ENCODE measurements at places on chromosomes 1 and 21.

DNA sequence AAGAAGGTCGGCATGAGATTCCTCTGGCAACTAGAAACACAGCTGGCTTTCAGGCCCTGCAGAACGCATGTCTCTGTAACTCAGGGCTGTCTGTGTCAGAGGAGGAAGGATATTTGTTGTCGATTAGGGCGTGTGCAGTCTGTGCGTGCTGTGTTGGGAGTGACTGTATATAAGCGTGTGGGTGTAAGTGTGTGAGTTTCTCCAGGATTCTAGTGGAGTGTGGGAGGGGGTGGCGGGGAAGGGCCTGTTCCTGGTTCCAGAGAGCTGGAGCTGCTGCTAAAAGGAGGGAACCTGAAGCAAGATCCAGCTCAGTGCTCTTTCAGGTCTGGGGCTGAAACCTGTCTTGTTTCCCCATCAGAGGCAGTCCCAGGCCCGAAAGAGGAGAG is 74.3 kb downstream of the SLC16A1 start:
- DNase-seq = no peak

- DNase-seq = no peak
Measured at GRCh38 chr1:53511323-53511932, 52.2 kb downstream of the DMRTB1 start.

DNA sequence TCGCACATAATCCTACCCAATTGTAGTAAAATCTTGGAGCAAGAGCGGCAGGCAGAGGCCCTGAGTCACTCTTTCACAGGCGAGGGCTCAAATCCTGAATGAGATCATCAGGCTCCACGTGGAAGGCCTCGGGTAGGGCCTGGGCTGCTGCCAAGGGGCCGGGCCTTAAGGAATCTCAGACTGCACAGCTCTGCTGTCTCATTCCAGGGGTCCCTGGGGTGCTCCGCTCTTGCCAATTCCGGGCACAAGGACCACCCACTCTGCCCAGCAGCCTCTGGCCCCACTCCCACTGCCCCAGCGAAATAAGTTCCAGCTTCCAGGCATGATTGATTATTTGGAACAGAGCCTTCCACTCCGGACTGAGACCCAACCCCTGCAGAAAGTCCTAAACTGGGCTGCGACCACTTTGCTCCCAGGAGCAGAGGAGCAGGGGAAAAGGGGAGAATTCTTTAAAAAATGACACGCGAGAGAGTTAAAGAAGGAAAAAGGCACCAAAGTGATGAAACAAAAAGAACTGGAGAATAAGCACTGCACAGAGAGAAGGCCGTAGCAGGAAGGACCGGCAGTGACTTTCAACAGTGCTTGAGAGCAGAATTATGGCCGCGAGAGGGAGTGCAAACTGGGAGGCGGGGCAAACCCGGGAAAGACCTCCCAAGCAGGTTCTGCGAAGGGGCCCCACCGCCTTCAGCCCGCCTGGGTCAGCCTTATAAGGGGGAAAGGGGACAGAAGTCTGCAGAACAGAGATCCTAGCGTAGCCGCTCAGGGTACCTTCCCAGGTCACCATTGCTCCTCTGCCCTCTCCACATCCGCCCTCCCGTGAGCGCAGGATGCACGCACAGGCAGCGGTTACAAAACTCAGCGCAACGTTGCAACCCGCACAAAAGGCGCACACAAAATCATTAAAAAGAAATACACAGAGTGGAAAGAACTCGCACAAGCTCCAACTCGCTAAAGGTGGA is 2.0 kb downstream of the ADAMTS1 start:
- no peak for DNase-seq

DNA sequence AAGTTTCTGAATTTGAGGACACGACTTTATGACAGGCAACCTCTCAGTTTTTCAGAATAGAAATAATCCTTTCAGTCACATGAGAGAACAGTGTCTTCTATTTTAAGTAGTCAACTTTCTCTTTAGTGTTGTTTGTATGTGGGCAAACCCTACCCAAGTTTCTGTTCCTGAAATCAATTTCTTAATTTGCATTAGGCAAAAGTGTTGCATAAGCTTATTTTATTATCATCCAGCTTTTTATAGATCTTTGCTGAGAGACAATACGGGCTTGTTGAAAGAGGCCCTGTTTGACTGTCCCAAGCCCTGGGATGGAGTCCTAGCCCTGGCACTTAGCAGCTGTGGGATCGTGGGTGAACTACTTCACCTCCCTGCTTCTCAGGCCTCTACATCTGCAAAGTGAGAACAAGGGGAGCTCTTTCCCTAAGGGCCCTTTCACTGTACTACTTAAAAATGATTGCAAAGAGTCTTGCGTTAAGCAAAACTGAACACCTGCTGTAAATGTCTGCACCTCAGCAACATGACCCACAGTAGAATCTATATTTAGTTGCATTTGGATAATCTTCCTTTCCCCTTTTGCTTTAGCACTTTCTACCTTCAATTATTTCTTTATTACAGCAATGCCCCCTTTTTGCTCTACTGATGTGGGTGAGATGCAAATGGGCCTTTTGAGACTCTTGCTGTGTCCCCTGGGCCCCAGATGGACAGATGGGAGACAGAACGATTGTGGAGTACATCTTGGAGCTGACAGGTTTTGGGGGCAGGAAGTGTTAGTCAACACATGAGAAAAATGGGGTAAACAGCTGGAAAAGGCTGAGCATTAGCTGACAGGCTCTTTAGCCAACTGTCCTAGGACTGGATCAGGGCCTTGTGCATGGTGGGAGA is 41.0 kb upstream of the SCAF4 start:
- DNase-seq = no peak

DNA sequence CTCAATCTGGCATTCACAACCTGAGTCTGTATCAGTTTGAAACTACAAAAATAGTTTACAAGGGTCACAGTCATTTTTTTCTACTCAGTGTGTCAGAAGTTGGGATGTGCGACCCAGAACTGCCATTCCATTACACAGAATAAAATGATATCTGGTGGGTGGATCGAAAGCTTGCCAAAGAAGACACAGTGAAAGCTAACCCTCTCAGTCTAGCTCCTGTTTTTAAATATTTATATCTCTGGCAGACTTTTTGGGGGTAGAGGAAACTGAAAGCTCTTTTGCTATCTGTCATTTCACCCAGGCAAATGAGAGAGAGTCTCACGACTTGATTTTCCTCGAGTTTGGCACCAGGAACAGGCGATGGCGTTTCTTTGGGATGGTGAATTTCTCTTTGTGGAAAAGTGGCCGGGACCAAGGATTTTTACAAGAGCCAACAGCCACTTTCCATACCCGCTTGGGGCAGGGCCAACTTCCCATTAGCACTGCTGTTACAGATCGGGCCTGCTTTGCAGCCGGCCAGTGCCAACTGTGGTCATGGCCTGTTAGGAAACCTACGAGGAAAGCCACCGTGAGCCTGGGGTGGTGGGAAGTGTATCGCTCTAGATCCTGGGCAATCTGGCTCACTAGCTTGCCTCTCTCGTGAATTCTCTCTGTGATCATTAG is 185.5 kb upstream of the NFIA start:
- no peak for DNase-seq

GRCh38 chr1:9714257-9714718 is 62.8 kb downstream of the PIK3CD start:
- DNase-seq = no peak

DNA sequence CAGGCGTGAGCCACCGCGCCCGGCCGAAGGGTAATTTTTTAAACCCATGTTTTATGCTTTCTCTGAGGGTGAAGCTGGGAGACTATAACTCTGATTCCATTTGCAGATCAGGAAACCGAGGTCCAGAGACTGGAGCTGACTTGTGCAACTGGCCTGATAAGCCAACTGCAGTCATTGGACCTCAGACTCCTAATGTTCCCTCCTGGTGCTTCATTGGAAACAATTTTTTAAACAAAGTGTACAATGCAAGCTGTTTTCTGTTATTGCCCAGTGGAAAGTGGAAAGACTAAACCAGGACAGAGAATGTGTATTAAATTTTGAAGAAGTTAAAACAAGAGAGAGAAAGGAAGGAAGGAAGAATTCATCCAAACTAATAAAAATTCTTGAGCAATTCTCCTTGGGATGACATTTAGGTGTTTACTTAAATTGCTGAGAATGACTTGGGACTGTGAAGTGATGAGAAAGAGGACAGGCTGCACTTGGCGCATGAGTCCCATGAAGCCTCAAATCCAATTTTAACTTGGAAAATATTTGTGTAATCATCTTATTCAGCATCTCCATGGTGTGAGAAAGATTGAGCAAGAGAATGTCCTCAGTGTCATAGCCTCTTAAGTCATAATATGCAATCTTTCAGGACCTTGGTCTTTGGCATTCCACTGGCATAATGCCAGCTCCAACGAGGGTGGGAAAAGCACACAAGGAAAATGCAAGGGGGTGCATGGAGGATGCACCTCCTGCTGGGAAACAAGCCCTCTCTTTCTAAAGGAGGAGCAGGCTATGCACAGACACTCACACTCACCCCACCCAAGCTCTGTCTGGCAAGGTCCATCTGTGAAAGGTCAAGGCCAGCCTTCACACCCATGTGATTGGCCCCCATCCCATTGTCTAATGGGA is 342.0 kb downstream of the SIPA1L2 start:
- no peak for DNase-seq

GRCh38 chr1:168069384-168069783 is 67.3 kb downstream of the GPR161 start:
- no peak for DNase-seq

GRCh38 chr1:111732718-111733117 is 6.5 kb downstream of the INKA2 start:
- no peak for DNase-seq

GRCh38 chr1:181784039-181784683 is 277.4 kb downstream of the ZNF648 start:
- no peak for DNase-seq
